ENCODE measurements at places on chromosomes 4 and X.

- DNase-seq, result no peak
Measured at GRCh38 chr4:123698556-123698955, 302.0 kb downstream of the SPRY1 start.

- no peak for DNase-seq
Measured at GRCh38 chrX:15947648-15948317, 93.2 kb upstream of the AP1S2 start.

DNA sequence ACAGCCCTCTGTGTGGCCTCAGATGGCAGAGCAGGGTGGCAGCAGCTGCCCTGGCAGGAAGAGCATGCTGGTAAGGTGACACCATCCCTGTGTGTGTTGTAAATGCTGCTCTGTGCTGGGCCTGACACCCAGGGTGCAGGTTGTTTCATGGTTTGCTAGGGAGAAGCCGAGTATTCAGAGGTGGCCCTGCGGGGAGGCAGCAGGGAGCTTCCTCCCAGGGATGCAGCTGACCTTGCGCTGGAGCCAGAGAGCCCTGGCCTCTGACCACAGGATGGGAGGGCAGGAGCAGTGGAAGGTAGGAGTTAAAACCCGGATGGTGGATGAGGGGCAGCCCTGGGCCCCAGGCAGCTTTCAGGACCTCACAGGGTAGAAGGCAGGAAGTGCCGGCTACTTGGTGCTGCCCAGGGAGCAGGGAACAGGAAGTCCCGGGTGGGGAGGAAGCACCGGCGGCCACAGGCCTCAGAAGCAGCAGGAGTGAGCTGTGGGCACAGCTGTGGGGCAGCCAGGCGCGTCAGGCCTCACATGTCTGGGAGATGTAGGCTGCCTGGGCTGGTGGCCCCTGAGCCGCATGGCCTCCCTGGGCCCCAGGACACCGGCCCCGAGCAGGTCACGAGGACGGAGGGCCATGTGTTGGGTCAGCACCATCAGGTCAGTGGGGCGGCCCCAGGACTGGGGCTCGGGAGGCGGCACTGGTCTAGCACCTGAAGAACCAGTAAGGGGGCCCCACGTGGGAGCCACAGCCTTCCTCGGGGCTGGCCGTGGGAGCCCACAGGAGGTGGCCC is 19.1 kb downstream of the SH3BP2 start:
- DNase-seq, result no peak

DNA sequence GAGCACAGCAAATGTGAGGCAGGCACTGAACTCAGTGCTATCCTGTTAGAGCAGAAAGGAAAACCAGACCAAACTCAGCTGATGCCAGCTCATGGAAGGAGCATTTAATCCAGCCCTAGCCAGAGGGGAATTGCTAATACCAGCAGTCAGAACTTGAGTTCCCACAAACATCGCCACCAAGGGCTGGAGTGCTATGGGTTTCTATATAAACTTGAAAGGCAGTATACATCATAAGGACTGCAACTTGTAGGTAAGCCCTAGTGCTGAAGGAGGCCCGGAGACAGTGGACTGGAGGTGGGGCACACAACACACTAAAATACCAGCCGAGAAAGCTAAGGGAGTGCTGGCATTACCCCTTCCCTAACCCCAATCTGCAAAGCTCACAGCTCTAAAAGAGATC is 440.2 kb downstream of the PRR32 start:
- no peak for DNase-seq

GRCh38 chr4:3341760-3342159 is 48.9 kb downstream of the RGS12 start:
- DNase-seq, result no peak

GRCh38 chr4:171031338-171031737 is 781.9 kb upstream of the GALNTL6 start:
- no peak for DNase-seq

- DNase-seq, result no peak
Measured at GRCh38 chr4:7778510-7779431, 160.9 kb downstream of the AFAP1 start.

Measured in stimulated activated CD8-positive, alpha-beta memory T cell treated with anti-CD3 and anti-CD28 coated beads, Interleukin-7, amount 100 ng/mL, for 1 hour (primary cell).